ENCODE measurements at places on chromosomes 5 and 9.

- DNase-seq, result peak; percentile 25
Measured at GRCh38 chr9:112925058-112925641, 34.5 kb upstream of the SLC46A2 start.

GRCh38 chr5:134008266-134008749 is 3.5 kb upstream of the VDAC1 start:
- DNase-seq, result no peak

- DNase-seq, result no peak
Measured at GRCh38 chr5:143931476-143931875, 119.5 kb downstream of the HMHB1 start.

DNA sequence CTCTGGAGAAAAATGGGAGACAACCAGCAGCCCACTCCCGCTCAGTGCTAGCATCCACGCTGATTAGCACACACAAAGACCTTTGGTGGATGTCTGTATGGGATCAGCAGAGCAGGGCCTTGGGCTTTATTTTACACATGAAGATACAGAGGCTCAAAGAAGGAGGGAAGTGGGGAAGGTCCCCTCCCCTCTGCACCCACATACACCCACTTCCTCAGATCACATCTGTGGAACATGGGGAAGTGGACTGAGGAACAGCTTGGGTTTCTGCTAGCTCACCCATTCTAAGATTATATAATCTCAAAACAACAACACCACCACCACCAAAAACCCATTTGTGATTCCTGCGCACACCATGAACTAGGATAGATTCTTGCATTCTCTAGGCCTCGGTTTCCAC is 14.0 kb downstream of the GGTA1 start:
- DNase-seq, result no peak

- DNase-seq, result no peak
Measured at GRCh38 chr9:27348785-27349697, 52.1 kb upstream of the EQTN start.

- no peak for DNase-seq
Measured at GRCh38 chr9:82492274-82492673, 503.7 kb downstream of the SPATA31D1 start.

DNA sequence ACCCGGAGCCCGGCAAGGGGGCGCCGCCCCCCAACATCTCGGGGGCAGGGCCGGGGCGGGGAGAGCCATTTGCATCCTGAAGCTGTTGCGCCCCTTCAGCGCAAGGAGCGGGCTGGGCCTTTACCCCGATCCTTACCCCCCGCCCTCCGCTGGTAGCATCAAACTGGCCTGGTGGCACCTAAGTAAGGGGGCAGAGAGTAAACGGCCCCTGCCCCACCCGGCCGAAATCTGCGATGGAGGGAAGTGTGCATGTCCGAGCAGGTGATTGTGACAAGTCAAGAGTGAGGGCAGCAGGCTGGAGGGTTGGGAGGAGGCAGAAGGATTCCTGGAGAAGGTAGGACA is 101.2 kb downstream of the ESM1 start:
- no peak for DNase-seq

DNA sequence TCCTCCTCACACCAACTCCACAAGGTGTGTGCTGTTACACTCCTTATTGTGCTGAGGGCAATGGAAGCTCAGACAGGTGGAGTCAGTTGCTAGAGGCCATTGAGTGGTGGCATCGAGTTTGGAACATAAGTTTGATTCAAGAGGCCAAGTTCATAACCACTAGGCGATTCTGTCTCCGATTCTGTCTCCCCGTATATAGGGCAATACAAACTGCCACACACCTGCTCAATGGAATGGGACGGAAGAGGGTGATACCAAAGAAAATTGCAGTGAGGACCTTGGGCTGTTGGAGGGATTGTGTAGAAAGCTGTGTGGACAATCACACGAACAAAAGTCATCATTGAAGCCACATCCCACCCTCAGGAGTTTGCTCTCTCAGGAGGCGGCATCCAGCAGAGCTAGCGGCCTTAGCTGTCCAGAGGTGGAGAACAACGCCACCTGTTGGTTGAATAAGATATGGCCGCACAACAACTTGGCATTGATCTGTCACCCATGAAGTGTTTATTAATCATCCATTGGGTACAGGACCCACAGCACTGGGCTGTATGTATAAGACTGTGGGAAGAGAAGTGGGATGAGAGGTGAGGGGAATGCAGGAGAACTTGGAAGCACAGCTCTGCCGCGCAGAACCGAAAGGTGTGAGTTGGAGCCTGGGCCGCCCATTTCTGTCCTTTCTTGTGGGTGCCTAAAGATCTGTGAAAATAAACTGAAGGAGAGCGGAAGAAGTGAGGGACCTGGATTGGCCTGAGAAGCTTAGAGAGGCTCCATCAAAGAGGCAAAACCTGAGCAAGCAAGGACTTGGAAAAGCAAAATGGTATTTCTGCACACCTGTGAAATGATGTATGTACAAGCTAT is 16.1 kb upstream of the NEUROG1 start:
- DNase-seq, result peak; percentile 81
